Amniotic epithelial cell (primary cell): ENCODE measurements at places on chromosomes 12 and 14.
A peak's percentile ranks its signal among the peaks of the same experiment; 100 is the strongest.

GRCh38 chr14:74554742-74555362 is 57.2 kb downstream of the LTBP2 start:
- no peak for DNase-seq

DNA sequence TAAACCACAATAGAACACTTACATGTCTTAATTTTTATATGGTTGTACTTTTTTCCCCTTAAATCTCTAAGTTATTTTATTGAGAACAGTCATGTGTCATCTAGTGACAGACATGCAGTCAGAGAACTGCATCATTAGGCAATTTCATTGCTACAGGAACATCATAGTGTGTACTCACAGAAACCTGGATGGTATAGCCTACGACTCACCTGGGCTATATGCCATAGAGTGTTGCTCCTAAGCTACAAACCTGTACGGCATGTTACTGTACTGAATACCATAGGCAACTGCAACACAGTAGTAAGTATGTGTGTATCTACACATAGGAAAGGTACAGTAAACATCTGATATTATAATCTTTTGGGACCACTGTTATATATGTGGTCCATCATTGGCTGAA is 557.6 kb downstream of the PRKD1 start:
- DNase-seq, result no peak

GRCh38 chr12:96069511-96070231 is 34.3 kb upstream of the LTA4H start:
- DNase-seq, result no peak

DNA sequence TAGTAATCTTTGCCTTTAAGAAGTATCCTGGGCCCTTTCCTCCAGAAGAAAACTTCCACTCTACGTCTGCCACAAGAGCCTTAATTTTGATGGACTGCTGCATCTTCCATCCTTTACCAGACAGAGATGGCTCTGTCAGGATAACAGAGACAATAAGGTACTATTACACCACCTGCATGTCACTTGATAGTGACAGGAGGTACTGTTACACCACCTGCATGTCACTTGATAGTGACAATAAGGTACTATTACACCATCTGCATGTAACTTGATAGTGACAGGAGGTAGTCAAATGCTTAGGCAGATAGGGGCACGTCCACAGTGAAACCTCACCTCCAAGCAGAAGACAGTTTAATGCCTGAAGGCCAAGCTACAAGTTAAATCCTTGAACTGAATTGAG is 13.9 kb downstream of the OR6C74 start:
- no peak for DNase-seq

GRCh38 chr12:88472775-88473174 is 107.5 kb downstream of the KITLG start:
- peak; percentile 36 for DNase-seq

- DNase-seq, result no peak
Measured at GRCh38 chr14:62097072-62097471, 334.9 kb downstream of the SNAPC1 start.

DNA sequence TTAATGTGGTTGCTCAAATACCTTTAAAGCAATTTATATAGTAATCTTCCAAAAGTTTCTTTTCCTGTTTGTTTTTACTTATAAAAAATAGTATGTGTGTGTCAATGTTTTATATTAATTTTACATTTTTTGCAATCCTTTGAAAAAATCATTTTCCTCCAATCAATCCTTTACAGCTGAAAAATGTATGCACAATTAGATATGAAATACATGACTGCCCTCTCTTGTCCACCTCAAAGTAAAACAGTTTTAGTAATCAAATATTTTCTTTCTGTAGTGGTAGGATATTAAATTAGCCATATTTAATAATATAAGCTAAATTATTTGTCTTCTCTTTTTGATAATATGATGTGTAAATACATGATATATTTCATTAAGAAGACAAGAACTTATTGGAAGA is 269.9 kb downstream of the ADAMTS20 start:
- DNase-seq, result peak; percentile 54

- DNase-seq, result no peak
Measured at GRCh38 chr14:28758253-28758884, 8.2 kb upstream of the FOXG1 start.

GRCh38 chr14:81784084-81784483 is 250.4 kb upstream of the SEL1L start:
- DNase-seq, result no peak

DNA sequence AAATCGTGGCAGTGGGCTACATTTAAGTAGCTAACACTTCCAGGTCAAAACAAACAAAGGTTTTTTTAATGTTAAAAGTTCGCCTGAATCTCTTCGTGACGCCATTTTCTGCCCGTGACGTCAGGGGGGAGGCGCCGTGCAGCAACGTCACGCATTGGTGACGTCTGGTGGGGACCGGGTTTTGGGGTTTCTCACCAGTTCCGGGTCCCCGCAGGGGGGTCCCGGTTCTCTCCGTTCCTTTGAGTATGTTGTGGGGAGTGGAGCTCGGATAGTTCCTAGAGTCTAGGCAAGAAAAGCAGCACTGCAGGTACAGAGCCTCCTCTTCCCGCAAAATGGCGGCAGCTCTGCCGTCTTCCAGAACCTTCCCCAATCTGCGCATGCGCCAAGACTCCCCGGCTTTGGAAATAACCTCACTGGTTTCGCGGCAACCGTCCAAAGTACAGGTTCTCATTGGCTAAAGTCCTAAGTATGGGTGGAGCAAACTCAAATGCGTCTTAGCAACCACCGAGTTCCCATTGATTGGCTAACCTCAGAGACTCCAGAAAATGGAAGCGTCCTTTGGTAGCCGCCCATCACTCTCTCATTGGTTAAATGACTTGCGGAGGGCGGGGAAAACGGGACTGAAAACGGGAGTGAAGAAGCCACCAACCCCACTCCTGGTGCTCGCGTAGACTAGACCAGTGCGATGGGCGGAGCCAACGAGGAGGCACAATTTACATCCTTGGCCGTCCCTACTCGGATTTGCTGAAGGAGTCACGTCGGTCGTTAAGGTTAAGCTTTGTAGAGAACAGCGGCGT is at the start of gene RBM23:
TSS of gene RBM23 (minus strand) at position 346 of the 797 bp plus-strand sequence.
- DNase-seq, result peak; percentile 100

GRCh38 chr12:46574847-46575246 is 202.3 kb upstream of the SLC38A2 start:
- DNase-seq, result no peak

GRCh38 chr14:61925732-61926435 is 163.7 kb downstream of the SNAPC1 start:
- no peak for DNase-seq
